ENCODE measurements at places on chromosomes 3 and 15.
A peak's percentile ranks its signal among the peaks of the same experiment; 100 is the strongest.

DNA sequence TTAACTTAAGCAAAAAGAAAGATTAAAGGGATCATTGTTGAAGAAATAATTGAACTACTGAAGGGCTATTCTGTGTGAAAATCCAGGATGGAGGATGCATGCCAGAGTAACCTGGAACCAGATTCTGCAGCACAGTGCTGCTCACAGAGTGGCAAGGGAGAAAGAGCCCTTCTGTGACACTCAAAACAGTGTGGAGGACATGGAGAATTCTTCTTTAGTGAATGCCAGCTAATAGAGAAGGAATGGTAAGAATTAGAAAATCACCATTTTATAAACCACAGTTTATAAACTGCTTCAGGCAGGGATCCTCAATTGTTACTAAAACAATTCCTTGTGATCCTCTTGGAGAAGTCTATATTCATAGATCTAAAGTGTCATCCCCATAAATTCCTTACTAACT, 70.4 kb upstream of the ARHGEF26 start:
- DNase-seq = no peak

DNA sequence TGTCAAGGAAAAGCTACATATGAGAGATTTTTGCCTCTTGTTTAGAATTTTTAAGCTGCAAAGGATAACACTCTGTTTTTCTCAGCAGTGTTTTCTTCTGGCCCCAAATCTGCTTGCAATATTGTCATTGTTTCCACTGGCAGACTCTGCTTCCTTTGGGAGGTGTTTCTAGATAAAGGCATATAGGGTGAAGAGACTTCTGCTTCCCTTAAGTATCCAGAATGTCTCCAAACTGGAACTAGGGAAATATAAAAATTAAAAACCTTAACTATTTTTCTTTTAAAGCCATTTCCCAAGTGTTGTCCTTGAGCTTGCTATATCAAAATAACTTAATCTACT, 225.8 kb downstream of the CGGBP1 start:
- no peak for DNase-seq

DNA sequence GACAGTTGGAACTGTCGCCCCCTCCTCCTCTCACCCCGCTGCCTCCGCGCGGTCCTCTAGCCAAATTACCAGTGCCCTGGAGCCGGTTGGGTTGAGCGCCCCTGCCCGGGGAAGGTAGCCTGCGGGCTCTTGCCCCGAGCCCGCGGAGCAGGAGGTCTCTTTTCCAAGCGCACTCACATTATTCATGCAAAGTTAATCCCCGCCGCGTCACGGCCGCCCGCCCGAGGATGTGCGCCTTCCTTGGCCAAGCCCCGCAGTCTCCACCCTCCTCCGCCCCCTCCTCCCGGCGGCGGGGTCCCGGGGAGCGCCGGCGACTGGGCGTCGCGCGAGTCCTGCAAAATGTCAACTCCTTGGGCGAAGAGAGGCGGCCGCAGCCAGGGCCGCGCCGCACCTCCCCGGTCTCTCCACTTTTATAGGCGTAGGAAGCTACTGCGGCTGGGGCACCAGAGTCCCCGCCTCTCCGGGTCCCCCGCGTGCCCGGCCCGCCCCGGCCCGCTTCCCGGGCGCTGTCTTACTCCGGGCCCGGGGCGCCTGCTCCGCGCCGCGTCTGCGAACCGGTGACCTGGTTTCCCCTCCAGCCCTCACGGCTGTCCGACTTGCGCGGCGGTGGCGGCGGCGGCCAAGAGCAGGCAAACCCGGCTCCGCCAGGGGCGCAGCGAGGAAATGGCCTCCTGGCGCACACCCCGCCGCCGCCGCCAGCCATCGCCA, at the start of gene THRB:
Gene THRB (minus strand): TSS at position 233 of the 708 bp plus-strand sequence.
- DNase-seq = peak; percentile 71

GRCh38 chr3:73451301-73451944, 173.3 kb downstream of the PDZRN3 start:
- DNase-seq = peak; percentile 4

DNA sequence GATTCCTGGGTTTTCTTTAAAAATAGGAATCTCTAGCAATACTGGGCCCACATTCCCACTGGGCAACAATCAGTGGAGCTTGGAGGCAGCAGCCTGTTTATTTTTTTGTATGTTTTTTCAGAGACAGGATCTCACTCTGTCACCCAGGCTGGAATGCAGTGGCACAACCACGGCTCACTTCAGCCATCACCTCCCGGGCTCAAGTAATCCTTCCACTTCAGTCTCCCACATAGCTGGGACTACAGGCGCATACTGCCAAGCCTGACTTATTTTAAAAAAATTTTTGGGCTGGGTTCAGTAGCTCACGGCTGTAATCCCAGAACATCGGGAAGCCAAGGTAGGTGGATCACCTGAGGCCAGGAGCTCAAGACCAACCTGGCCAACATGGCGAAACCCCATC, 29.1 kb upstream of the GNB5 start:
- no peak for DNase-seq

DNA sequence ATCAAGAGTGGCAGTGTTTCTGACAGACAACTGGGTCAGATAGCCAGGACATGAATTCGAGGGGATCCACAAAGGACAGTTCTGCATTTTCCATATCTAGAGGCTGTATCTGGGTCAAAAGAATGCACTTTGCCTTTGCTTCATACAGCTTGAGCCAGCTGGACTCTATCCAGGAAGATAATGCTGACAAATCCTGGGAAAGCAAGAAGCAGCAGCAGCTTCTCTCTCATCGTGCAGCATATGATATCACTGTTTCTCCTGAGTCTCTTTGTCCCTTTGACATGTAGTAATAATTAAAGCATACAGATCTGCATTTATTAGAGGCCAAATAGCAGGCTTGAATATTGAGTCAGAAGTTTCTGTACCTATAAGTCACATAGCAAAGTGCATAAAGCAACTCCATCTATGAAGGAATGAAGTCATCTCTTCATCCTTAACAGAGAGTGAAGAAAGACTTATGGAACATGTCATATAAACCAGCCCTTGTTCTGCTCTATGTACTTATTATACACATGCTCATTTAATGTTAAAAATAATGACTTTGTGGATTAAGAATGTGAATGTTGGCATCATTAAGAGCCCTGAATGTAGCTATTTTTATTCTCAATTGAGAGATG, 236.8 kb upstream of the GBE1 start:
- peak; percentile 32 for DNase-seq

DNA sequence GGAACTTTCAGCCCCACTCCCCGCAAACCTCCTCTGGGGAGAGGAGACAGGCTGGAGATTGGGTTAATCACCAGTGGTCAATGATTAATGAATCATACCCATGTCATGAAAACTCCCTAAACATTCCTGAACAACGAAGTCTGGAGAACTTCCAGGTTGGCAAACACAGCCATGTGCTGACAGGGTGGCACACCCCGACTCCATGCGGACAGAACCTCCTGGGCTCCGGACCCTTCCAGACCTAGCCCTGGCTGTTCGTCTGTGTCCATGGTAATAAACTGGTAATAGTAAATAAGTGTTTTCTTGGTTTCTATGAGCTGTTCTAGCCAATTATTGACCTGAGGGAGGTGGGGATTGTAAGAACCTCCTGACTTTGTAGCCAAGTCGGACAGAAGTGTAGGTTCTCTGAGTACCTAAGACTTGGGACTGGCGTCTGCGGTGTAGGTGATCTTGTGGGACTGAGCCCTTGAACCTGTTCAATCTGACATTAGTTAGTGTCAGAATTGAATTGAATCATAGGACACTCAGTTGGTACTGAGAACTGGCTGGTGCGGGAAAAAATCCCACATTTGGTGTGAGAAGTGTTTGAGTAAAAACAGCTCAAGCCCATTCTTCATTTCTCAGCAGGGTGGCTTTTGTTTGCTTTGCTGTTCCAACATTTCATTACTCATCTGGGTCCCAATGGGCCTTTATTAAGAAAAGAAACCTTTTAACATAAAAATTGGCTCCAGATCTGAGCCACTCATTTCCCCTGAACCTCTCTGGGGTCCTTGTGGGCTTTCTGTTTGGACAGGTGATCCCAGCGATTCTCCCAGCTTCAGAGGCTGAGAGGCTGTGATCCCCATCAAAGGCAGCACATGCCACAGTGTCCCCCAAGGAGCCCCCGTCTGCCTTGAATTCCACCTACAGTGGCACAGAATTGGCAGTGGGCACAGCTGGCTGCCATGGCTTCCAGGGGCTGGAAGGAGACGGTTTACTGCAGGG, 151.0 kb downstream of the TJP1 start:
- peak; percentile 95 for DNase-seq

DNA sequence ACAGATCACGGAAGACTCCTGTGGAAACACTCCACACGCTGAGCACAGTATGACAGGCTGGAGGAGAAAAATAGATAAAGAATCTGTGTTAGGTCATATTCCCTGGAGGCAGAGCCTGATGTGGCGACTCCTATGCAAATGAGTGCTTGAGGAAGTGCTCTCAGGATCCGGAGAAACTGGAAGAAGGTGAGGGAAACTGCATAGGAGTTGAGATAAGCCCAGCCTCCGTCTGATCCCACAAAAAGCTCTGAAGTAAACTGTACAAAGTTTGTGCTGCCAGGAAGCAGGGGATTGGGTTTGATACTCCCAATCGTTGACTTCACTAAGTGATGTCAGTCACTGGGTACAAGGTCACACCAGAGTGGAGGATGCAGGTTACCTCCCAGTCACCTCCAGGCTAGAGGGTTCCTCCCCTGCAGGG, 33.4 kb downstream of the OSBPL10 start:
- DNase-seq = peak; percentile 91

GRCh38 chr3:147409143-147410115, at the start of gene ZIC1:
TSS of gene ZIC1 (plus strand) at chr3:147409365. CDS start at chr3:147410113, 748 bp downstream.
- no peak for DNase-seq

DNA sequence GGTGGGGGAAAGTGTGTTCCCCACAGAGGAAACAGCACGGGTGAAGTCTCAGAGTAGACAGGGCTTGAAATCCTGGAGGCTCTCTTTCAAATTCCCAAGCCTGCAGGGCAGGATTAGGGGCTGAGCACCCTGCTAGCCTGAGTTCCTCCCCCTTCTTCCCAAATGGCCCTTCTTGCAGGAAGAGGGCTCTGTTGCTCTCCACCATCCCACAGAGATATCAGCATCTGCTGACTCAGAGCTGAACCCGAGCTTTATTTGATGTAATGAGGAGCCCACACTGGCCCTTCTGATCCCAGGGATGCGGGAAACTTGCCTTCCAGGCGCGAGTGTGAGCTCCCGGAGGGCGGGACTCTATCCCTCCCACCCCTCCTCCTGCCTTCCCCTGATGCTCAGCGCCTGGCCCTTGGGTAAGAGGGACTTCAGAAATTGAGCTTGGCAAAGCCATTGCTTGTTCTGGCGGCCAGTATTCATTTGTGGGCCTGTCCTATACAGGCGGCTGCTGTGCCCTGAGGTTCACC, 1.4 kb upstream of the STRA6 start:
- no peak for DNase-seq

DNA sequence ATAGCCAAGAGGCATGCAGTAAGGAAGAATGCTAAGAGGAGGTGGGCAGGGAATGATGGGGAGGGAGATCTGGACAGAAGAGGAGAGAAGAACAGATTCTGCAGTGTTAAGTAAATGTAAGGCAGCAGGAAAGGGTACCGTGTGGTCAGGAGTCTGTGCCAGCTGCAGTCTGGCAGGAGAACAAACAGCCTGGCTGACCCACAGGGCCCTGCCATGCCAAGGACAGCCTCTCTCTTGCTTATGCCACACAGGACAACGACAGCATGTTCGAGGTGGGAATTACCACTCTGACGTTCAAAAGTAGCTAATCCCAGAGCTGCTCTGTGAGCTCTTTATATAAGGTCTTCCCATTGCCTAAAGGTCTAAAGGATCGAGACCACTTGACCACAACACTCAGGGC, 31.3 kb downstream of the DAPK2 start:
- no peak for DNase-seq

DNA sequence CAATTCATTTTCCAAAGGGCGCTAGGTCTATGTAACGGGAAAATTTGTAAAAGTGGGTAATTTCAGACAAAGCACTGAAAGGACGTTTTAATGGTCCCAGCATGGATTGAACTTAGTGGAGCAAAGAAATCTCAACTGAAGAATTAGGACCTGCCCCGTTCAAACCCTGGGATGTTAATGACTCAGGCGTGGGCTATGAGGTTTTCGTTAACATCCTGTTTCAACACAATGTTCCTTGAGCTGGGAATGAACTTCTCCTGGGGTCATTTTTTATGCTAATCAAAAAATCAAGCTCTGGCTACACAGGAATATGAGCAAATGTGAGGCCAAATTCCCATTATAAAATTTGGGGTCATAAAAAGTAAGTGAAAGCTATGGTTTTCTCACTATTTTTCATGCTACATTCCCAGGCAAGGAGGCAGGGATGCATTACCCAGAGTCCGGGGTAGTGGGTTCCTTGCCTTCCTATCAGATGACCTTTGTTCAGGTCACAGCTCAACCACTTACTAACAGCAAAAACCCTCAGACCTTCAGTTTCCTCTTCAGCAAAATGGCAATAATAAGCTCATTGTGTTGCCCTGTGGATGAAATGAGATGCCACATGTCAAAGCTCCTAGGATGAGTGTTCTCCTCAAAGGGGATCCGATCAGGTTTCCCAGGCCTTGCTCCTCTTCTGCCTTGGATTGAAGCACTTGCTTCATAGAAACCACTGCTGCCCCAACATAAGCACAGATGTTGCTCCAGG, 271.4 kb downstream of the ARRDC4 start:
- peak; percentile 77 for DNase-seq

GRCh38 chr3:124299831-124300230, 307.9 kb upstream of the ROPN1 start:
- DNase-seq = no peak

GRCh38 chr15:34734303-34734702, 20.5 kb downstream of the GJD2 start:
- no peak for DNase-seq

DNA sequence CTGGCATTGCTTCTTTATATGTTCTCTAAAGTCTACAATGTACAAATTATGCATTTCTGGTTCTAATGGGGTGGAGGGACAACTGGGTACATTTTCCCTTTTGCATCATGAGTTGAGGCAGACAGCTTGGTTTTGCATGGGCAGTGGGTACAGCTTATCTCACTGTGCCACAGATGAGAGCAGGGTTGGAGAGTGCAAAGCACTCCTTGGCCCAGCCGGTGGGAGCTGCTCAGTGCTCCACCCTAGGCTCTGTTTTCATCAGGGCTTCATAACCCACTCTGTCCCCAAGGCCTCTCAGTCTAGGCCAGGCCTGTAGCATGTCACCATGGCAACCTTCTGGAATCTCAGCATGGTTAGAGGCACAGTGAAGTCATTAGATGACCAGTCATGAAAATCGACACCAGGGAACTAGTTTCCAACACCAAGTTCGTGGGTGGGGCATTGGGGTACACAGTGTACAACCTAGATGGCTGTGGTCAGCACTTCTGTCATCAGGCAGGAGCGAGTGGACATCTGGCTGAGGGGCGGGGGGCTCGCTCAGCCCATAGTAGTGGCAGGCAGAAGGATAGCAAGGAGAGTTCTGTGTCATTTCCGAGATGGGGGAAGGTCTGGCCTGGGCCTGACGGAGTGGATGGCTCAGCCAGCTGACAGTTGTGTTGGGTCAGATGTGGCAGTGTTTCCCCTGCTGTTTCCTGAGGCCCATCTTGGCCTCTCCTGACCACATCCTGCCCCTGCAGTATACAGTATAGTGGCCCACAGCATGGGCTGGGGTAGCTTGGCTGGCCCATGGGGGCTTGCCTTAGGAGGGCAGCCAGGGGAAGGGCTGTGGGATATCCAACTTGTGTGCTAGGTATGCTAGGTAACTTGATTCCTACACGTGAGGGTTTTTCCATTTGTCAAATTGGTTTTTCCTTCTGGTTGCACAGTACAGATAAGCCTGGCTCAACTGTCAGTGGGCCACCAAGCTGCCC, 75.7 kb upstream of the PRR23C start:
- DNase-seq = no peak
